Kidney (tissue), 22 donors: ENCODE measurements at places on chromosomes 5 and 9. TPM values are rescaled to one million over a fixed set of nuclear protein-coding genes. Genes with fewer than 3 reads are reported as not detected.

DNA sequence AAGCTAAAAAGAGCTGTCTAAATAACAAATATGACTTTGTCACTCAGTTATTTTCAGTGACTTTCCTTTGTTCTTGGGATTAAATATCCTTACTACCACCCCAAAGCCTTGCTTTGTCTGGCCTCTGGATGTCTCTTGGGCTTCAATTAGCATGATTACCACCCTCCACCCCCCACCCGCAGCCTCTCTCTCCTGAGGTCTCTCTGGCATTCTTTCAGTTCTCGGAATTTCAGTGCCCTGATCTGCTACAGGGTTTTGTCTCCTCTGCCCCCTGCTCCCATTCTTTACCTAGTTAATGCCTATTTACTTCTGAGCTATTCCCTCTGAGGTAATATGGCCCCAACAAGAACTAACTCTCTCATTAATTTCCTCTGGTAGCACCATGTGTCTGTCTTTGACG is 376.4 kb downstream of the DEPDC1B start:
- DNase-seq, result no peak
- H3K36me3 ChIP-seq, result no peaks in the 10 kb centered on the region
- H3K27ac ChIP-seq, result no peak overlapping the region
- no peak overlapping the region for H3K4me3 ChIP-seq
- H3K27me3 ChIP-seq, result no peaks in the 10 kb centered on the region

DNA sequence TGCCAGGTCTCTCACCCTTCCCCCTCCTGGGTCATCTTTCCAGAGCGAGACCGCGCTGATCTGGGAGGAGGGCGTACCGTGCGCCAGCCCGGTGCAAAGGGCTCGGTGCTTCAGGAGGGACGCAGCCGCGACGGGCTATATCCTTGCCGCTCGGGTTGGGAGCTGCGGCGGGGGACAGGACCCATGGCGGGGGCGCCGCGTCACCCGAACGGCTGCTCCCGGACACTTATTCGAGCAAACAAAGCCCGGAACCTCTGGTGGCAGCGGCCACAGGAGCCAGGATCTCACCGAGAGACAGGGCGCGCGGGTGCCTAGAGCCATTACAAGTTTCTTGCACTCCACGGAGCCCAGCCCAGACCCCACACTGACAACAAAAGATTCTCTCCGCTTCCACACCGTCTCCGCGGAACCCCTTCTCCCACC is 1.3 kb downstream of the SEMA6A start:
- no peaks in the 10 kb centered on the region for H3K27me3 ChIP-seq
- H3K4me1 ChIP-seq, result peaks cover 2% of the 10 kb centered on the region
- H3K36me3 ChIP-seq, result no peaks in the 10 kb centered on the region
- no peak for DNase-seq
- H3K4me3 ChIP-seq, result peak overlapping the region; percentile 74

GRCh38 chr9:20219437-20219836 is 402.9 kb downstream of the MLLT3 start:
- H3K36me3 ChIP-seq, result no peaks in the 10 kb centered on the region
- no peaks in the 10 kb centered on the region for H3K27me3 ChIP-seq
- no peak for DNase-seq
- no peak overlapping the region for H3K27ac ChIP-seq
- no peaks in the 10 kb centered on the region for H3K4me1 ChIP-seq

- no peak overlapping the region for H3K27ac ChIP-seq
- no peak overlapping the region for H3K4me3 ChIP-seq
- no peaks in the 10 kb centered on the region for H3K4me1 ChIP-seq
- H3K27me3 ChIP-seq, result no peaks in the 10 kb centered on the region
- DNase-seq, result no peak
Observed at GRCh38 chr5:82512025-82512424, 233.9 kb upstream of the RPS23 start.

The GRM6 gene
- polyA plus RNA-seq, result not detected

GRCh38 chr9:115596021-115596745 is 478.2 kb upstream of the TNC start:
- H3K36me3 ChIP-seq, result no peaks in the 10 kb centered on the region
- H3K27me3 ChIP-seq, result no peaks in the 10 kb centered on the region
- no peaks in the 10 kb centered on the region for H3K4me1 ChIP-seq
- no peak overlapping the region for H3K27ac ChIP-seq
- no peak overlapping the region for H3K4me3 ChIP-seq
- no peak for DNase-seq

The UNC5A gene
- not detected for polyA plus RNA-seq

GRCh38 chr9:21668516-21668915 is 133.9 kb upstream of the MTAP start:
- no peaks in the 10 kb centered on the region for H3K27me3 ChIP-seq
- H3K4me1 ChIP-seq, result no peaks in the 10 kb centered on the region
- H3K4me3 ChIP-seq, result no peak overlapping the region
- H3K27ac ChIP-seq, result no peak overlapping the region

The SPAG8 gene
- polyA plus RNA-seq, result 2.4 TPM

DNA sequence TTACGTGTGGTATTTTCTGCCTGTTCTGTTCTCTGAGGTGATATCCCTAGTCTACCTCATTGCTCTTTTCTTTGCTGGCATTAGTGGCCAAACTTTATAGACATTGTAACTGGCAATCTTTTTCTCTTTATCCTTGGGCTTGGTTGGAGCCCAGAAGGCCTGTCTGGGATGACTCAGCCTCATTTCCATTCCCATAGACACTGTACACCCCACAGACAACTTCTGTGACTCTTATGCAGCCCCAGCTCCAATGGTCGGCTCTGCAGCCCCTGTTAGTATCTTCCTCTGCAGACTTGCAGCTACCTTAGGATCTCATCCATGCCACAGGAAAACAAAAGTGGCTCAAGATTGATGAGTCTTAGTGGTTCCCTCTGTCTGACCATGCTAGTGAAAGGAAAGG is 79.8 kb downstream of the CFAP95 start:
- no peaks in the 10 kb centered on the region for H3K4me1 ChIP-seq
- H3K27ac ChIP-seq, result no peak overlapping the region
- no peaks in the 10 kb centered on the region for H3K27me3 ChIP-seq
- no peaks in the 10 kb centered on the region for H3K36me3 ChIP-seq
- H3K4me3 ChIP-seq, result no peak overlapping the region
